ENCODE measurements at places on chromosomes 2 and 18.

DNA sequence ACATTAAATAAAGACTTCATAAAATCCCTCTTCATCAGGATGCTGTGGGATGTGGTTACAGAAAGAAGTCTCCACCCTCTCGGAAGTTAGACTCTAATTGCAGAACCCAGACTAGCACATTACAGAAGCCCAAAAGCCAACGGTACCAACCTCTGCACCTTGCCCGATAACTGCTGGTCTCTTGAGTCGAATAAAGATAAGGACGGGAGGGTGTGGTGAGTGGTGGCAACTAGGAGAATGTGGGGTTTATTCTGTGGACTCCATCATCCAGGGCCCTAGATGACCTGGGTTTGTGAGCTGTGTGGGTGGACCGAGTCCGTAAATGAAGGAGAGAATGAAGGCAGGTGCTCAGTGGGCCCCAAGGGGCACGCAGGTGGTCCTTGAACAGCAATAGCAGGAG is 462.8 kb upstream of the ID2 start:
- DNase-seq: no peak

DNA sequence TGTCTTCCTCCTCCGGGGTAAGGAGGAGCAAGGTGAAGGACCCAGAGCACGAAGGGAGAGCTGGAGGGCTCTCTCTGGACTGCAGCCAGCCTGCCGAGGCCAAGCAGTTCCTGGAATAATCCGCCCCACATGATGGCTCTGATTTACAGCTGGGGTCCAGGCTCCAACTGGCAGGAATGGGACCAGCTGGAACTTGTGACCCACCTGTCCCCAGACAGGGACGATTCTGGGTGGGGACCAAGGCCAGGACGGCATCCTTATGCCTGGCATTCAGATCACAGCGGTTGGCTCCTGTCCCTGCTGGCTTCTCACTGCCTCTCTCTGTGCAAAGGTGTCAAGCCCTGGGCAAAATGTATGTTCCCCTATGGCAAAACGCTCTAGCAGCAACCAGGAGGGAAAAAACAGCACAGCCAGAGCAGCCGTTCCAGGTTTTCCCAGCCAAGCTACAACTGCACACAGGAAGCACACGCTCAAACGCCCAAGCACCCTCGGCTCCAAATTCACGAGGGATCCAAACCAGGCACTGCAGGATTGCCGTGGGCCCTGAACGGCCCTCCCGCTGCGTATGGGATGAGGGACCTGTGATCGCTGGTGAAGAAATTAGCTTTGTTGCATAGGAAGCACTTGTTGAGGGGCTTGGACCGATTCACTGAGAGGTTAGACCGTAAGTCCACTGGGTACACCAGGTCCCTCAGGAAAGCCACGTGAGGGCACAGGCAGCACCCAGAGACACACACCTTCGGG is 35.8 kb downstream of the FAM178B start:
- DNase-seq: no peak

GRCh38 chr2:170073288-170073687 is 104.7 kb upstream of the MYO3B start:
- no peak for DNase-seq

DNA sequence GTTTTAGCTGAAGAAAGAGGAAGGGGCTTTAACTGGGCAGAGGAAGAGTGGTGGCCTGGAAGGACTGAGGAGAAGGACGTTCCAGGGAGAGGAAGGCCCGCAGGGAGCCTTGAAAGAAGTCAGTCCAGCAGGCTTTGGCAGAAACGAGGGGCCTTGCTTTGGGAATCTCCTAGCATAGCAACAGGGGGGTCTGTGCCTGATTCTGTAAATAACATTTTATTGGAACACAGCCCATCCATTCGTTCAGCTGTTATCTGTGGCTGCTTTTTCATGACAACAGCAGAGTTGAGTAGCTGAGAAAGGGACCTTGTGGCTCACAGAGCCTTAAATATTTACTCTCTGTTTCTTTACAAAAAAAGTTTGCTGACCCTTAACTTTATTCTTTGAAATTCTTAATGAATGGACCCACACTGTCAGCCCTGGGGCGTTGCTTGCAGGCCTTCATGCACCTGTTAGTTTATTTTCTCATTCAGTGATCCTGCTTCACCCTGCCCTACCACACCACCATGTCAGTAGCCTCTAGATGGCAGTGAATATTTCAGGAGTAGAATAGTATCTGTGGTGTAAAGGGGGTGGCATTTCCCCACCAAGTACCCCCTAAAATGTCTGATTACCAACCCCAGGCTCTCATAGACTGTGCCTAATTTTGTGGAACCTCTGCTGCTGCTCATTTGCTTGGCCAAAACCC is 61.0 kb downstream of the MGAT5 start:
- no peak for DNase-seq

DNA sequence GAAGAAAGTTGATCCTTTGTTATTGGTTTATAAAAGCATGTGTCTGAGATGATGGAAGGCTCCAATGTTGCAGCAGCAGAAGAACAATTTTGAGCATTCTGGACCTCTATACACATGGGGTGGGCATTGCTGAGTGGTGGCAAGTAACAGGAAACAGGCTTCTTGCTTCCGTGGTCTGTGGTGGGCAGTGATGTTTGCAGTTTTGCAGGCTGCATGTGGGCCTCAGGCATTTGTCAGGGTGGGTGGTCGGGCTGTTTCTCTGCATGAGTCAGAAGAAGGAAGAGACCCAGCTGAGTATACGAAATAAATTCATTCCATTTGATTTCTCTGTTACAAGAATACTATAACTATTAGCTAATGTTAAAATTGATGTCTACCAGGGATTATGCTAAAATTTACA is 239.5 kb upstream of the COL3A1 start:
- no peak for DNase-seq

DNA sequence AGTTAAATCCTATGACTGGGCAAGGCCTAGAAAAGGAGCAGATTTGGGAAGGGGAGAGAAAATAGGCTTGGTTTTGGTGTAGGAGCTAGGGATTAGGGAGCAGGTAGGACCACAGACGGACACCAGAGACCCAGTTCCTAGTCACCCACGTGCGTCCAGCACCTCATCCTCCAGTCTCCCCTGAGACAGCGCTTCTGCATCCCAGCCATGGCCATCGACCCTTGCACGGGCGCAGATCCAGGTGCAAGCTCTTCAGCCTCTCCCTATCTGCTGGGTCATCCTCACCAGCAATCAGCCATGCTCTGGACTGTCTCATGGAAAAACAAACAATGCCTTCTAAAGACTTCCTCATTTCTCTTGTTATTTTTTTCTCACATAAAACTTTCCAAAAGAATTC is 246.8 kb upstream of the RAB6C start:
- DNase-seq: no peak

- DNase-seq: no peak
Measured at GRCh38 chr2:189848276-189848675, 64.0 kb downstream of the PMS1 start.

DNA sequence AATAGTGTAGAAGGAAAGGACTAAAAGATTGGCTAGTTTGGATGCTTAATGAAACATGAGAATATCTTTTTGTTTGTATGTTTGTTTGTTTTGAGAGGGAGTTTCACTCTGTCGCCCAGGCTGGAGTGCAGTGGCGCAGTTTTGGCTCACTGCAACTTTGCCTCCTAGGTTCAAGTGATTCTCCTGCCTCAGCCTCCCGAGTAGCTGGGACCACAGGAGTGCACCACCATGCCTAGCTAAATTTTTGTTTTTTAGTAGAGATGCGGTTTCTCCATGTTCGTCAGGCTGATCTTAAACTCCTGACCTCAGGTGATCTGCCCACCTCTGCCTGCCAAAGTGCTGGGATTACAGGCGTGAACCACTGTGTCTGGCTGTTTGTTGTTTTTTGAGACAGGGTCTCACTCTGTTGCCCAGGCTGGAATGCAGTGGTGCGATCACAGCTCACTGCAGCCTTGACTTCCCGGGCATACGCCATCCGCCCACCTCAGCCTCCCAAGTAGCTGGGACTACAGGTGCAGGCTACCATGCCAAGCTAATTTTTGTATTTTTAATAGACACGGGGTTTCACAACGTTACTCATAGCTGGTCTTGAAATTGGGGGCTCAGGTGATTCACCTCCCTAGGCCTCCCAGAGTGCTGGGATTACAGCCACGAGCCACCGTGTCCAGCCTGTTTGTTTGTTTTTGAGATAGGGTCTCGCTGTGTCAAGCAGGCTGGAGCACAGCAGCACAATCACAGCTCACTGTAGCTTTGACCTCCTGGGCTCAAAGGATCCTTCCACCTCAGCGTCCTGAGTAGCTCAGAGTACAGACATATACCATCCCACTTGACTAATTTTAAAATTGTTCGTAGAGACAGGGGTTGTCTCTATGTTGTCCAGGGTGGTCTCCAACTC is 209.2 kb downstream of the MYCN start:
- DNase-seq: no peak

DNA sequence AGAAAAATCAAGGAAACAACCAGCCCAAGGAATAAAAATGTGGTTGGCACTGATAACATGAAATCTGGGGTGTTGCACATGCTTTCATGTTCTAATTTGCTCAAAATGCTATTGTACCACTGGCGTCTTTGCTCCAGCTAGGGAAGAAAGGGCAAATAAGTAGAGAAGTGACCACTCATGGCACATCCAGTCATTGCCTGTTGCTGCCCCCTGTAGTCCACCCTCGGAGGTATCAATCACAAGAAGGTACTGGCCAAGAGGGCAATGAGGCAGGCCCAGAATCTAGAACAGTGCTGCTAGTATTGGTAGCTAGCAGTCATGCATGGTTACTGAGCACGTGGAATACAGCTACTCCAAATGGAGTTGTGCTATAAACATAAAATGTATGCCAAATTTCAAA is 213.4 kb downstream of the CDCA7 start:
- no peak for DNase-seq

- DNase-seq: no peak
Measured at GRCh38 chr2:206204710-206205109, 45.0 kb downstream of the EEF1B2 start.

DNA sequence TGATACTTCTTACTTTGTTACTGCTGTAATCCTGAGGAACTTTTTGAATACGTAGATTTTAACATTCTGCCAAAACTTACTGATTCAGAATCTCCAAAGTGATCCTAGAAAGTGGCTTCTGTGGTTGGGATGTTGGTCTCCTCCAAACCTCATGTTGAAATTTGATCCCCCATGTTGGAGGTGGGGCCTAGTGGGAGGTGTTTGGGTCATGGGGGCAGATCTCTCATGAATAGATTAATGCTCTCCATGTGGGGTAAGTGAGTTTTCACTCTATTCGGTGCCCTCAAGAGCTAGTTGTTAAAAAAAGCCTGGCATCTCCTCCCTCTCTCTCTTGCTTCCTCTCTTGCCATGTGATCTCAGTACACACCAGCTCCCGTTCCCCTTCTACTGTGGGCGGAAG is 329.9 kb downstream of the HRH4 start:
- DNase-seq: no peak

- no peak for DNase-seq
Measured at GRCh38 chr18:63683890-63684289, 18.9 kb upstream of the SERPINB11 start.

- DNase-seq: no peak
Measured at GRCh38 chr18:28158083-28158581, 18.8 kb downstream of the CDH2 start.

DNA sequence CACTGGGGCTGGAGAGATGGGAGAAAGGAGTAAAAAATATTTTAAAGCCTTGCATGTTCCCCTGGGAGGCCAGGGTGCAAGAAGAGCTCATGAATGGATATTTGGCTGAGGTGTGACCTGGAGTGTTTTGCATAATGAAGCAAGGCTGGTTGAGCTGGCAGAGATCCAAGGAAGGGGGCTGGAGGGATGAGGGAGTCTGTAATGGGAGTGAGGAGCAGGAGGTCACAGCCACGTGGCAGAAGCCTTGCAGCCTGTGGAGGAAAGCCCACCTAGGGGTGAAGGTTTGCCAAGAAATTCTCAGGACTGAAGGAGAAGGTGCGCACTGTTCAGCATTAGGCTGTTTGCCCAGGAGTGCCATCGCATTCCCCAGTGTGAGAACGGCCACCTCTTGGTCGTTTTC is 40.3 kb upstream of the ATP8B1 start:
- no peak for DNase-seq

DNA sequence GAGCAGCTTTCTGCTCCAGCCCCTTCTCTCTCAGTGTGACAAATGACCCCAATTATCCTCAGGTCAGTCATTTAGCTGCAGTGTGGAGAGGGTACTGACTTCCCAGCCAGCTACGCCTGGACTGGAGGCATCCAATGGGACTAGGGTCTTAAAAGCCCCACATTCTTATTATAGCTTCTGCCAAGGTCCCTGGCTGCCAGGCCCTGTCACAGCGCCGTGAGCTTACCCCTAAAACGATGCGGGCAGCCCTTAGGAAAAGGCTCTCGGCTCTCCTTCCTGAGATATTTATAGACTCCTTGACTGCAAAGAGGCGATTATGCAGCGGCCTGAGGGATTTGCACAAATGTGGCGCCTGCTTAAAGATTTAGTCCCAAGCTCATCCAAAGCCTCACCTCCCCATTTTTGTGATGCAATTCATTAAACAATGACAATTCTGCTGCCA is 69.2 kb upstream of the EDAR start:
- no peak for DNase-seq

GRCh38 chr2:237574467-237574866 is 8.1 kb downstream of the PRLH start:
- DNase-seq: no peak

GRCh38 chr2:18209934-18210639 is 331.6 kb downstream of the KCNS3 start:
- DNase-seq: no peak

- DNase-seq: no peak
Measured at GRCh38 chr2:7653617-7654016, 736.4 kb downstream of the RNF144A start.

GRCh38 chr2:669323-669722 is 7.9 kb downstream of the TMEM18 start:
- no peak for DNase-seq
